Breast epithelium (tissue), 4 donors: ENCODE measurements at places on chromosomes 4 and X. TPM values are rescaled to one million over a fixed set of nuclear protein-coding genes. Genes with fewer than 3 reads are reported as not detected.

Gene TRIM75
- not detected for total RNA-seq

Gene TMEM271
- not detected for total RNA-seq

Gene SLC25A4
- 19.3 TPM for total RNA-seq

DNA sequence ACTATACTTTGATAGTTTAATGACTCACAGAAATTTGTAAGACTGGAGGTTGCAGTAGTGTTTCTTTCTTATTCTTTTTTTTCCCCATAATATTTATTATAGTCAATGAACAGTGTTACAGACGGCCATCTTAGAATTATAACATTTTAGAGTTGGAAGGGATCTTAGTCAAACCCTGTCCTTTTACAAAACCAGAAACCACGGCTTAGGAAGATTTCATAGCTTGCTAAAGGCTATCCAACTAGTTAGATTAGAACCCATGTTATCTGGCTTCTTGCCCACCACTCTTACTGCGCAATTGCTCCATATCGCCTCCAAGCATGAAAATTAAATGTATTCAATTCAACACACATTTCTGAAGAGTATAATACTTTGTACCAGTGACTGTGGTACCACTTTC, 1.1 kb downstream of the XIAP start:
- H3K27me3 ChIP-seq: peaks cover 3% of the 10 kb centered on the region
- no peaks in the 10 kb centered on the region for H3K36me3 ChIP-seq
- peak overlapping the region; percentile 98 for H3K27ac ChIP-seq
- peak overlapping the region; percentile 78 for H3K4me3 ChIP-seq
- no peaks in the 10 kb centered on the region for H3K4me1 ChIP-seq
- DNase-seq: no peak

GRCh38 chrX:17405225-17405969, 30.4 kb downstream of the NHS start:
- H3K36me3 ChIP-seq: no peaks in the 10 kb centered on the region
- no peaks in the 10 kb centered on the region for H3K4me1 ChIP-seq
- peaks cover 11% of the 10 kb centered on the region for H3K27me3 ChIP-seq

GRCh38 chr4:117293784-117294183, 208.4 kb upstream of the TRAM1L1 start:
- H3K4me1 ChIP-seq: no peaks in the 10 kb centered on the region
- no peak overlapping the region for H3K27ac ChIP-seq
- DNase-seq: no peak
- no peaks in the 10 kb centered on the region for H3K36me3 ChIP-seq

DNA sequence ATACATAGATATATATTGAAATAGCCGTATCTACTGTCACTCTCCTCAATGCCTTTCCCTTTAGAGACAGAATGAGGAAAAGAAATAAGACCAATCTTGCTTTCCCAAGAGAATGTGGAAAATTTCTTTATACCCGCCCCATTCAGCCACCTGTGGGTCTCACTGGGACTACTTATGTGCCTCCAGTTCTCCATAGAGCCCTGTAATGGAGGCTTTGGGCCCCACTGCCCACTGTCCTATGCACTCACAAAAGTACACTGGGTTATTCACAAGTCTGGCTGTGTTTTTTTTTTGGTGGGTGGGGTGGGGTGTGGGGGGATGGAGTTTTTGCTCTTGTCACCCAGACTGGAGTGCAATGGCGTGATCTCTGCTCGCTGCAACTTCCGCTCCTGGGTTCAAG, 70.4 kb upstream of the ELOVL6 start:
- H3K27ac ChIP-seq: no peak overlapping the region
- no peak overlapping the region for H3K4me3 ChIP-seq
- H3K4me1 ChIP-seq: no peaks in the 10 kb centered on the region
- H3K27me3 ChIP-seq: no peaks in the 10 kb centered on the region
- no peak for DNase-seq
- no peaks in the 10 kb centered on the region for H3K36me3 ChIP-seq

DNA sequence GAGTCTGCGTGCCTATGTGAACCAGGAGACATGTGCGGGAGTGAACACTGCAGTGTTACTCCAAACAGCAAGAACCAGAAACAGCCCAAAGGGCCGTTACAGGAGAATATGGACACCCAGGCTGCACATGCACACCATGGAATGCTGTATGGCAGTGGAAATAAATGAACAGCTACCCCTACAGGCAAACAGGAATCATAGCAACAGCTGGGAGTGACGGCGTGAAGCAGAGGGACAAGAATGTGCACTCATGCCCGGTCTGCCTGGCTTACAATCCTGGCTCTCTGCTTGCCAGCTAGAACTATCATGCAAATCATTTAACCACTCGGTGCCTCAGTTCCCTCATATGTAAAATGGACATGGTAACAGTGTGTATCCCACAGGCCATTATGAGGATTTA, 16.6 kb downstream of the GPKOW start:
- H3K36me3 ChIP-seq: no peaks in the 10 kb centered on the region
- H3K27me3 ChIP-seq: no peaks in the 10 kb centered on the region
- no peak overlapping the region for H3K4me3 ChIP-seq
- DNase-seq: no peak

DNA sequence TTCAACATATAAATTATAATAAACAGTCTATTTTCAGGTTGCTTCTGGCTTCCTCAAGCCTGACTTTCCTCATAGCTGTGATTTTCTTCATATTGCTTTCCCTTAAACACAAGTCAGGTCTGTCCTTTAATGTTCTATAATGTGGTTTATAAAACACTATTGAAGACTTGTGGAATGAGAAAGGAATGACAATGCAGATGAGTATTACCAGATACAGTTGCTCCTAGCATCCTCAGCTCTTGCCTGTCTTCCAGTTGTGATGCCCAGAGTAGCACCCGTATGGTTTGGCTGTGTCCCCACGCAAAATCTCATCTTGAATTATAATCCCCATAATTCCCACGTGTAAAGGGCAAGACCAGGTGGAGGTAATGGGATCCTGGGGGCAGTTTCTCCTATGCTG, 265.7 kb upstream of the BOD1L1 start:
- H3K27ac ChIP-seq: peak overlapping the region; percentile 83
- no peak overlapping the region for H3K4me3 ChIP-seq
- peaks cover 6% of the 10 kb centered on the region for H3K4me1 ChIP-seq
- no peak for DNase-seq

DNA sequence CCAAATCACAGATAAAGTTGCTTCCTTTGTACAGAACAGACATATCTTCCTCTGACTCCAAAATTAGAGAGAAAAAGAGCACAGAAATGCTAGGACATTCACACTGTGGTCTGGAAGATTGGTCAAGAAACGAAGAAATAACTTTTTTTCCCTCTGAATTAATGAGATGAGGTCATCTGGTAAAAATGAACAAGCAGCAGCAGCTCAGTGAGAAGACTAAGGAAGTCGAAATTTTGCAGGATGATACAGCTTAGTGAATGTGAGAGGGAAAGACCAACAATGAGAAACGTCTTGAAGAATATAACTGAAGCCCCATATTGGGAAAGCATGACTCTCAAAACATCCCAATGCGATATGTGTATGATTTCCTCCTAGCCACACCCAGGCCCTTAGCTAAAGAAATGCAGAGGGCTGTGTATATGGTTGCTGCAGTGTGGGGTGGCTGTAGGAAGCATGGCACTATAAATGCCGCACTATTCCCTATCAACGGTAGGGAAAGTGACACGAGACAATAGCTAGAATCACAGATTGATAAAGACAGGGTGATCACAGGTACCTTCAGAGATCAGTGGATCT, 208.6 kb downstream of the VEGFC start:
- H3K4me1 ChIP-seq: no peaks in the 10 kb centered on the region
- no peaks in the 10 kb centered on the region for H3K27me3 ChIP-seq
- H3K27ac ChIP-seq: no peak overlapping the region

GRCh38 chr4:98467627-98468072, 190.8 kb downstream of the TSPAN5 start:
- H3K4me3 ChIP-seq: peak overlapping the region; percentile 35
- no peaks in the 10 kb centered on the region for H3K4me1 ChIP-seq
- peak; percentile 70 for DNase-seq

GRCh38 chrX:39692796-39693195, 405.0 kb downstream of the BCOR start:
- no peak overlapping the region for H3K27ac ChIP-seq
- H3K4me1 ChIP-seq: no peaks in the 10 kb centered on the region
- no peak for DNase-seq

DNA sequence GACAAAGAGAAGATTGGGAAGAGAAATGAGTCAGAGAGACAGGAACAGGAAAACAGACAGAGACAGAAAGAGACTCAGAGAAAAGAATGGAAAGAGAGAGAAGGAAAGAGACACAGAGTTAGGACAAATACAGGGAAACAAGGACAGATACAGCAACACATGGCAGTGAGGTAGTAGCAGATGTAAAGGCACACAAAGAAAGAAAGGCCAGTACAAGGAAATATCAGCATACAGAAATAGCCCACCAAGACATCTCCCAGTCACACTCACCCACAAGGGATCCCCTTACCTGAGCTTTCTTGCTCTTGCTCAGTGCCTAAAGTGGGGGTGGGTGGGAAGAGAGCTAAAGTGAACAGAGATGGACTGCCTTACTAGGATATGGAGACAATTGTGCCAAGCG, 4.2 kb downstream of the GRIPAP1 start:
- H3K36me3 ChIP-seq: no peaks in the 10 kb centered on the region
- H3K4me1 ChIP-seq: no peaks in the 10 kb centered on the region
- no peak overlapping the region for H3K27ac ChIP-seq

- no peaks in the 10 kb centered on the region for H3K27me3 ChIP-seq
- no peak for DNase-seq
- H3K36me3 ChIP-seq: no peaks in the 10 kb centered on the region
- peak overlapping the region; percentile 48 for H3K27ac ChIP-seq
Observed at GRCh38 chrX:133191739-133192039, 26.5 kb downstream of the TFDP3 start.

DNA sequence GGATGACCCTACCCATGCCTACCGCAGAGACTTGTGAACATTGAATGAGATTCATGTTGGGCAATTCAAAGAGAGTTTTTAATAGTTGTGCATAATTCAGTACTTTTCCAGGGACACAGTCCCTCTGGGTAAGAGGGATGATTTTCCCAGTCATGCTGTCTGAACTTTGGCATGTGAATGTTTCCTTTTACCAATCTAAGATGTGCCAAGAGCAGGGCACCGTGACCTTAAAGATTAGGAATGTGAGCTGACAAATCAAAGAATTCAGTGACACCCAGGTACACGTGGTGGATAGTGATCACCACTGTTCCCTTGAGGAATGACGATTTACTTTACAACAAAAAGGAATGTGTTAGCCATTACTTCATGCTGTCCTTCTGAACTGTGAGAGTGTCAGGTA, 515.6 kb downstream of the PPARGC1A start:
- DNase-seq: no peak
- H3K27me3 ChIP-seq: no peaks in the 10 kb centered on the region
- H3K36me3 ChIP-seq: no peaks in the 10 kb centered on the region
- no peak overlapping the region for H3K27ac ChIP-seq
- no peaks in the 10 kb centered on the region for H3K4me1 ChIP-seq

GRCh38 chr4:177393236-177393635, 49.0 kb downstream of the AGA start:
- H3K4me1 ChIP-seq: no peaks in the 10 kb centered on the region

DNA sequence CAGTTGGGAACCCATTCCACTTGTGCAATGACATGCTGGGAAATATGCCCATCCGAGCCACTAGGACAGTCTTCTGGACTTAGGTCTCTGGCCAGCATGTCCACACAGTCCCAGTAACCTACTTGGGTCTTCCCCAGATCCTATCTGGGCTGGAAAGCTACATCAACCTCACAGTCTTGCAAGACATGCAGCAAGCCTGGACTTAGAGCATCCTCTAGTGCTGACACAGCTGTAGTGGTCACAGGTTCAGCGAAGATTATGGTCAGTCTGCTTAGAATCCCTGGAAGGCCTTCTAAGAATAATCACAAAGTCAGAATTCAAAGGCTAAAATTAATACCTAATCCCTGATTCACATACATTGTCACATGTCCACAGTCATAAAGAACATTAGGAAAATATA, 842.7 kb downstream of the STPG2 start:
- no peak overlapping the region for H3K4me3 ChIP-seq
- DNase-seq: no peak

DNA sequence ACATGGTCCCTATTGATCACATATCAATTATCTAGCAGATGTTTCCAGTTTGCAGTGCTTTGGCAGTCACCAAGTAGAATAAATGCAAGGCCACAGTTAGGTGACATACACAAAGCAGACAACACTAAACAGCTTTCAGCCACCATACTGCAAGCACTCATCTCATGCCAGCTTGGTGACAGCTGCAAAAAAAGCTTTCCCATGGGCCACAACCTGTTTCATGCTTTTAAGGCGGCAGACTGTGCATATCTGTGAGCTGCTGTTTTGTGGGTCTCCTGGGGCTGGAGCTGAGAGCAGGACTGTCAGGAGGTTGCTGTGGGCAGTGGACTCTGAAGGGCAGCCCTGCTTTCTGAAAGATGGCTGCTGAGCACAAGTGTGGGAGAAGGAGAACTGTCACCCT, 82.6 kb downstream of the FHDC1 start:
- no peaks in the 10 kb centered on the region for H3K27me3 ChIP-seq
- H3K36me3 ChIP-seq: no peaks in the 10 kb centered on the region
- no peaks in the 10 kb centered on the region for H3K4me1 ChIP-seq

DNA sequence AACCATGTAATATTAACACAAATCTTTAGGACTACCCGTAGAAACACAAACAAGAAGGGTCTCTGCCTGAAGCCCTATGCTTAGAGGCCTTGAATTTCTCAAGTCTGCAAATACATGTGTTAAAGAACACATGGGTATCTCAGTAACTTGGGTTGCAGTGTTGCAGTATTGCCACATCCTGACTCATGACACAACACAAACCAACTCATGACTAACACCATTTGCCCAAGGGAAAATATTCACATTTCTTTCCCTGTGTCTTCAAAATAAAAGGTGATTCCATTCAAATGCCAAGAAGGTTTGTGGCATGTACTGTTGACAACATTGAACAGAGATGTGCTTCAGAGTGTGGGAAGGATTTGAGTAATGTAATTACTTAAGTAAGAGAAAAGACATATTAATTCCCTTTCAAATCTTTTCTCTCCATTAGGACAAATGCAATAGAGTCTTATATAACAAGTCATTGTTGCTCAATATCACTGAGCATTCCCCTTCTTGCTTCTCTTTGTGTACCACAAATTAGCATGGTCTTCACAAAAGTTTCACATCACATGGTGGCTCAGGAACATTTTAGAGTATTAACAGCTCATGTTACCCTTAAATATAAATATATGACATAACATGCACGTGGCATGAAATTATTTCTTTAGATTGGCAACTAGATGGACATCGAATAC, 487.1 kb downstream of the STPG2 start:
- no peak for DNase-seq
- no peak overlapping the region for H3K27ac ChIP-seq
- no peak overlapping the region for H3K4me3 ChIP-seq
- H3K36me3 ChIP-seq: no peaks in the 10 kb centered on the region
- no peaks in the 10 kb centered on the region for H3K27me3 ChIP-seq
- H3K4me1 ChIP-seq: no peaks in the 10 kb centered on the region
